NCI-H2029 treated with DMSO at 0.1 percent for 48 hours (cell line): ENCODE measurements at places on chromosomes 1 and 21.

GRCh38 chr1:225567789-225568188 is 85.1 kb downstream of the ENAH start:
- no peak for DNase-seq

- no peak for DNase-seq
Measured at GRCh38 chr21:32184485-32184884, 94.4 kb downstream of the MIS18A start.

DNA sequence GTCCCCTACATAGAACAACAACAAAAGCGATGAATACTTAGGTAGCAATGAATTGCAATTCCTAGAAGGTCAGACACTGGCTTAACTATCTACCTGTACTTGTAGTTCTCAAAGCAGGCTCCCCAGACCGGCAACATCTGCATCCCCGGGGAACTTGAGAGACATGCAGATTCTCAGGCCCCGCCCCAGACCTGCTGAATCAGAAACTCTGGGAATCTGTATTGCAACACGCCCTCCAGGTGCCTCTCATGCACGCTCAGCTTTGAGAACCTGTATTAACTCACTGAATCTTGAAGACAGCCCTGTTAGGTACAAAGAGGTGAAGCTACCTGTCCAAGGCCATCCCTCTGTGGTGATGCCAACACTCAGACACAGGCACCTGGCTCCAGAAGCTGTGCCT is 128.1 kb downstream of the KAZN start:
- no peak for DNase-seq

GRCh38 chr1:200128944-200129879 is 101.7 kb downstream of the NR5A2 start:
- DNase-seq: peak; percentile 13

DNA sequence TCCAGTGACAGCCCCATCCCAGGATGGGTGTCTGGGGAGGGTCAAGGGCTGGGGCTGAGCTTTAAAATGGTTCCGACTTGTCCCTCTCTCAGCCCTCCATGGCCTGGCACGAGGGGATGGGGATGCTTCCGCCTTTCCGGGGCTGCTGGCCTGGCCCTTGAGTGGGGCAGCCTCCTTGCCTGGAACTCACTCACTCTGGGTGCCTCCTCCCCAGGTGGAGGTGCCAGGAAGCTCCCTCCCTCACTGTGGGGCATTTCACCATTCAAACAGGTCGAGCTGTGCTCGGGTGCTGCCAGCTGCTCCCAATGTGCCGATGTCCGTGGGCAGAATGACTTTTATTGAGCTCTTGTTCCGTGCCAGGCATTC is 24.2 kb downstream of the PCSK9 start:
- DNase-seq: peak; percentile 24

GRCh38 chr1:27891196-27891889 is 19.0 kb downstream of the THEMIS2 start:
- DNase-seq: no peak

GRCh38 chr1:109259674-109260557 is 10.6 kb downstream of the CELSR2 start:
- no peak for DNase-seq

- DNase-seq: no peak
Measured at GRCh38 chr1:84912726-84913554, 19.9 kb upstream of the LPAR3 start.

DNA sequence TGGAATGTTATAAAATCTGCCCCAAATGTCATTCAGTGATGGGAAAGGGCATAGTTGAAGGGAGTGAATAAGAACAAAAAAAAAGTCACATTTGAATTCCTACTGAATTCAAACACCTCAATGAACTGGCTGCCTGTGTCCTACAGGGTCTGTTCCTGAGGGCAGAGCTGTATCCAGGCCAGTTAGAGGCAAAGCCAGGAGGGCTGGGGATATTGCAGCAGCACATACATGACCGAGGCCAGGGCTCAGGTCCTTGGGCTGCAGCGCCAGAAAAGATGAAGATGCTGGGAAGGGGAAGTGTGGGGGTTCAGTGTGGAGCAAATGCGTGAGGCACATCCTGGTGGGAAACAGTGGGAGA is 449.2 kb downstream of the SIPA1L2 start:
- DNase-seq: no peak

DNA sequence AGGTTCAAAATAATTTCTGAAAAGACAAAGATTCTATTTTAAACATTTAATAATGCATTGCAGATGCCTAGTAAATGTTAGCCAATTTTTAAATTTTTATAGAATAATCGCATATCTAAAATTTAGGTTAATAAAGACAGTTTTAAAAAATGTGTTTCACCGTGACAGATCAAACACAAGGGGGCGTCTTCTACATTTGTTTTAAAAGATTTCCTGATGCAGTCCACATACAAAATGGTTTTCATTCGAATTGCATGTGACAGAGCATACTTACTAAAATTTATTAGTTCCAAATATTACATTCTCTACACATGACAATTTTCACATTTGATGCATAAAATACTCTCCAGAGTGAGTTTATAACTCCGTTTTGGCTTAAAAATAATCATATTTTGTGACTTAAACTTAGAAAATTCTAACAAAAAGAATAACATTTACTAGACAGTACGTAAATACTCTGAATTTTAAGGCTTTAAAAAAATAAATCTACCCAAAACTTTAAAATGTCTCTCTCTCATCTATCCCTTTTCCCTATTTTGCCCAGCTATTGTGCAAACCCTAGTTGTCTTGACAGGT is 75.5 kb downstream of the ADAMTS1 start:
- no peak for DNase-seq

GRCh38 chr1:84479998-84480397 is 932 bp downstream of the RPF1 start:
- DNase-seq: no peak

GRCh38 chr1:161200992-161201835 is 953 bp upstream of the NDUFS2 start:
- DNase-seq: no peak

- no peak for DNase-seq
Measured at GRCh38 chr1:173002891-173003838, 47.6 kb downstream of the TNFSF18 start.

DNA sequence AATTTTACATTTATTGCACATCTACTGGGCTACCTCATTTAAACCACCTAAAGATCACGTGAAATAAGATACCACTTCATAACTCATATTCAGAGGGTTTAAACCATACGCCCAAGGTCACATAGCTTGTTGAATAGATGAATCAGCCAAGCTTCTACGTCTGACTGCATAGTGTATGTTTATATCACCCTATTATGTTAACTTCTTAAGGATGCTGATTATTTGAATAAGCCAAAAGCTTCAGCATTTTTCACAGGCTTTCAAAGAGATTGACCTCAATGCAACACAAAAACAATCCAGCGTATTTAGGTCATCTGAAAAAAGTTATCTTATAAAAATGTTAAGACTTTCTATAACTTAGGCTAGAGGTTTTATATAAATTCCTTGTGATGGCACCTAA is 373.8 kb downstream of the TGFB2 start:
- no peak for DNase-seq

GRCh38 chr1:168180148-168180524 is 1.4 kb downstream of the TIPRL start:
- no peak for DNase-seq

DNA sequence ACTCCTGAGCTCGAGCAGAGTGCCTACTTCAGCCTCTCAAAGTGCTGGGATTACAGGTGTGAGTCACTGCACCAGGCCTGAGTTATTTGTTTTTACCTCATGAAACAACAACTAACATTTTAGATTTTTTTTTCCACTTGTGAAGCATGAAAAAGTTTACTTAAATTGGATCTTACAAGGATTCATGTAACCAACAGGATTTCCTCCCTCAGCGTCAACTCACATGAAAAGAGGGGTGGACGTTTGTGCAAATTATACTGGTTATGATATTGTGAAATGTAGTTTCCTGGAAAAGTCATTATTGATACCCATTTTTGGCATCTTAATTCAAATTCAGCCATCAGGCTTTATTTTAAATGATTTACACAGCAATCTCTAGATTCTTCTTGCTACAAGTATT is 6.5 kb downstream of the CNST start:
- no peak for DNase-seq

DNA sequence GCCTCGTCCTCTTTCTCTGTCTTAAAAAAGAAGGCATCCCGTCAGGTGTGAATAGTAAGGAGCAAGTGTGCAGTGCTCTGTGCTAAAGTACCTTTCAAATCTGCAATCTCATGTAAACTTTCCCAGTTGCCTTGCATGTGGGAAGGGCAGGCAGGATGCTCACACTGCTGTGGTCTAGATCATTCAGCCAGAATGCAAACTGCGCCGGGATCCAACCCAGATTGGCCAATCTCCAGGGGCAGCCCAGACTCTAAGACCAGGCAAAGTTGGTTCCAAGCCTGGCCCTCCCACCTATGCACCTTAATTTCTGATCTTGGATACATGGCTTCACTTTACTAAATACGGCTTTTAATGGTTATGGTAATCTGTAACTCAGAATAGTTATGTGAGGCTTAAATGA is 3.2 kb upstream of the MAP1LC3C start:
- DNase-seq: no peak

DNA sequence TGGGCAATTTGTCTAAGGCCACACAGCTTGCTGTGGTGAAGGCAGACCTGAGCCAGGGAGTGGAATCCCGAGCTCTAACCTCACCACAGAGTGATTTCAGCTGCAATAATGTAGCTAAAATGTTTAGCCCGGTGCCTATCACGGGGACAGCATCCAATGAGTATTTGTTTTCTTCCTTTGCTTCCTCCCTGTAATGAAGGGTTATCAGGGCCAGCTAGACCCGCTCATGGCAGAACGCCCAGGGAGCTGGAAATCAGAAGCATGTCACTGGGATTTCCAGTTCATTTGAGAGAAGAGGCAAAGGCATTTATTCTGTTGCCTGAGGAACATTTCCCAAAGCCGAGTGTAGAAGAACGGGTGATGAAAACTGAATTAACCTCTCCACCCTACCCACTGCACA is 183.1 kb downstream of the ZSCAN20 start:
- no peak for DNase-seq

GRCh38 chr1:94821636-94822305 is 1.6 kb downstream of the SLC44A3 start:
- no peak for DNase-seq

DNA sequence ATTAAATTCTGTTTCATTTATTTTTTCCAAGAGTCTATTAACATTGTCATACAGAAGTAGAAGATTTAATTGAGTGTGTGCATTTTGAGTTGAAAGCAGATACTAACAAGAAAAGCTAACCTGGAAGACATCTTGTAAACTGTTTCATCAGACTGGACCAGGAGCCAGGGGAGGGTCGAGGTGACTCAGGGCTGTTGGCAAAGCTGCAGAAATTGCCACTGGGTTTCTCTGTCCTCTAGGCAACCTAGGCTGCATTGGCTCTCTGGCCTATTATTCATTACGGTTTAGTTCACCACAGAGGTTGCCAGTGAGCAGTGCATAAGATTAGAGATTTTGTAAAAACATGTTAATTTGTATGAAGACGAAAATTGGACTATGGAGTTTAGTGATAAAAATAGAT is 27.5 kb downstream of the ERG start:
- no peak for DNase-seq

DNA sequence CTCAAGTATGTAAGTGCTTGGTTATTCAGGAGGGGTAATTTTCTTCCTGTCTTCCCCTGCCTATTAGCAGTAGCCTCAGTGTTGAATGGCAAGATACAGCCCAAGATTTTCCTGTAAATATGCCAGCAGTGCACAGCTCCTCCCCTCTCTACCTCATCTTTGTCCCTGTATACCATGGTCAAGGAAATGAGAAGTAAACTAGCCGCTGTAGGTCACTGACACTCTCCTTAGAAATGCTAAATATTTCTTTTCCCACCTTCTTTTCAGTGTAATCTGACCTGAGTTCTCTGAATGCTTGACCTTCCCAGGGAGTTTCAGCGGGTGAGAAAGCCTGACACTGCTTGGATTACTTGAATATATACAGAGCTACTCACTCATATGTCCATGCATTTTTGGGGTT is 84.1 kb upstream of the ZNF326 start:
- DNase-seq: no peak

- no peak for DNase-seq
Measured at GRCh38 chr1:204265665-204266064, 51.9 kb upstream of the GOLT1A start.

DNA sequence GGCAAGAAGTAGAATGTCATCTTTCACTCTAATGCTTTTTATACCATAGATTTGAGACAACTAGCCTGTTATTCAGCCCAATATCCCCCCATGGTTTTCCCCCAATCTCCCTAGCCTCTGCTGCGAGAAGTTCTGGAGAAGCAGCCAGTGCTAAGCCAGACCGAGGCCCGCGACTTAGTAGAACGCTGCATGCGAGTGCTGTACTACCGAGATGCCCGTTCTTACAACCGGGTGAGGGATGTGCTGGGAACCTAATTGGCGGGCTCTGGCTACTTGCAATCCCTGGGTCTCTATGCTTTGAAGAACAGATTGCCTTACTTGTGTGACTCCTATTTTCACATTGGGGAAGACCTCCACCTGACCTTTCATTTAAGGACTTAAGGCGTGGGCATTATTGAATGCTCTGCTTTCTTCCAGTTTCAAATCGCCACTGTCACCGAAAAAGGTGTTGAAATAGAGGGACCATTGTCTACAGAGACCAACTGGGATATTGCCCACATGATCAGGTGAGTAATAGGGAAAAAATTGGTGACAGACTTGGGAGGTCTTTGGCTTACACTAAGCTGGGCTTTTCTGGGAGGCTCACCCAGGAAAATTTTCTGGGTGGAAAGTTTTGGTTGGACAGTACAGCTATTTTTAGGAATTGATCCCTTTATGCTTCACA is 1.9 kb downstream of the PSMB4 start:
- no peak for DNase-seq

DNA sequence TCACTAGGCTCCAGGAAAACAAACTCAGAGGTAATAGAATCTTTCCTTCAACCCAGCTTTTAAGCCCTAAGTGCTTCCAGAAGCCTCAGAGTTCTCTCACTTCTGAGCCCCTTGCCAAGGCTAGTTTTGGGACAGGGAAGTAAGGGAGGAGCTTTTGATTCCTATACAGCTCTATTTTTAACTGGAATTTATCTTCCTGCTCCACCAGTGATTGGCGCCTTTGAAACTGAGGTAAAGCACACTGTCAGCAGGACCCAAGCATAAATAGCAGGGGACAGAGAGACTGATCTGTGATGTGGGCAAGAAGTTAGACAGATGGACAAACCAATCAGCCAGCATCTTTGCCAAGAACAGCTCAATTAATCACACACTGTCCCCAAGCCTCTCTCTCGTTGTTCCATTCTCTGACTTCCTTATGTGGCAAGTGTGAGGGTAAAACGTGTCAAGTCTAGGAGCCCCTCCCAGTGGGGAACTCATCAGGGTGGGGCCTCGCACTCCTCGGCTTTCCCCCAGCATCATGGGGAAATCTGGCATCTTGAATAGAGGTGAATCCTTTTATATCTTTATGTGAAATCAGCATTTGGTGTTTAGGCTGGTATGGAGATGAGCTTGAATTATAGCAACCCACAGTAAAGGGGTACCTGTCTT is 40.2 kb upstream of the MPZL1 start:
- no peak for DNase-seq

GRCh38 chr1:56758135-56758534 is 61.1 kb downstream of the FYB2 start:
- peak; percentile 65 for DNase-seq
